AG04450 (cell line): ENCODE measurements at places on chromosomes 6 and 20.
A peak's percentile ranks its signal among the peaks of the same experiment; 100 is the strongest.

DNA sequence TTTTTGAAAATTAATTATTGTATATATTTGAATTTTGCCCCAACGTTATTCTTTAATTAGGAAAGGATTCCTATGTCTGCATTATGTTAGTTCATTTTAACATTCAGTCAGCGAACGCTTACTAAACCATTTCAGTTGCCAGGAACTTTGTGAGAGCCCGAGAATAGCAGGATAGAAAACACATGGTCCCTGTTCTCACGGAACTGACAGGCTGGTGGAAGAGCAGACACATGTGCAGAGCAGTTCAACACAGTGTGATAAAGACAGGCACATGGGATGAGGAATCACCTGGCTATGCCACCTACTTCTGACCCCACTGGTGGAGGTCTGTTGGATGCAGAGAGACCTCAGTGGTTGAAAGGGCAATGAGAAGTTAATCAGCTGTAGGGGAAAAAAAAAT lies 367.2 kb downstream of the EPM2A start:
- no peak for DNase-seq

DNA sequence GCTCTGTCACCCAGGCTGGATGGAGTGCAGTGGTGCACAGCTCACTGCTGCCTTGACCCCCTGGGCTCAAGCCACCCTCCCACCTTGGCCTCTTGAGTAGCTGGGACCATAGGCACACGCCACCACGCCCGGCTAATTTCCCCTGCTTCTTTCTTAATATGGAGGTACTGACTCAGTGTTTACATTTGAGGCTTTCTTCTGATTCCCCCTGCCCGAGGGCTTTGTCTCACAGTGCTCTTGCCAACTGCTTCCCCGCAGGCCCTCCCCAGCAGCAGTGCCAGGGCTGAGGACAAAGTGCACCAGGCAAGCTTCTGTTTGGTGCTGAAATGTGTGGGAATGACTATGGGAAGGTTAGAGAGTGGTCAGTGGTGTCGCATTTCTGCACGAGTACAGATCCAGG lies 34.8 kb downstream of the NR2E1 start:
- no peak for DNase-seq

GRCh38 chr6:158962371-158962770 lies 37.6 kb downstream of the RSPH3 start:
- no peak for DNase-seq

DNA sequence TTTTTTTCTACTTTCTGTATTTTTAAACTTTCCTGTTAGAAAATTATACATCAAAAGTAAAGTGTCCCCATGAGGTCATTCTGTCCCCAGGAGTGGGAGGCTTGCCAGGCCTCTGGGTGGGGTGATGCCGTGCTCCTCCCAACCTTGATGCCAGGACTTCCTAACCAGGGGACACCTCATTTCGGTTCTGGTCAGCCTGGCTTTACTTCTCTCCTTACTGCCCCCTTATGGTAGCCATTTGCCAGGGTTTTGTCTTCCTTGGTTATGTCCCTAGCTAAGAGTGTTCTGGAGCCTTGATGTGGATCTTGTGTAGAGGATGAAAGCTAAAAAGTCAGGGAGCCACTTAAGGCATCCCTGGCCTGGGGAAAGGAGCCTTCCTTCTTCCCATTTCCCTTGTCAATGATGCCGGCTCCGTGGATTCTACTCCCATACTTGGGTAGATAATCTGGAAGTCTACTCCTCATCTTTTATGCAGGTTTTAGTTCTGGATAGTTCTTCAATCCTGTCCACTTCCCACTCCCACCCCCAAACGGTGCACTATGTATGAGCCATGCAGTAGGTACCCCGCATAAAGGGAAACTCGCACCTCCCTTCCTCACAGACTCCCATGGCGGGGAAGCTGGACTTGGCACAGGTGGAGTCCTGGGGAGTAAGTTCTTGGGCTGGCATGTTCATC lies 164.1 kb upstream of the SALL4 start:
- no peak for DNase-seq

GRCh38 chr6:130825772-130826441 lies 1.3 kb upstream of the SMLR1 start:
- no peak for DNase-seq

- DNase-seq, result no peak
These were observed 37.4 kb downstream of the GNAS start for GRCh38 chr20:58889798-58890517.

DNA sequence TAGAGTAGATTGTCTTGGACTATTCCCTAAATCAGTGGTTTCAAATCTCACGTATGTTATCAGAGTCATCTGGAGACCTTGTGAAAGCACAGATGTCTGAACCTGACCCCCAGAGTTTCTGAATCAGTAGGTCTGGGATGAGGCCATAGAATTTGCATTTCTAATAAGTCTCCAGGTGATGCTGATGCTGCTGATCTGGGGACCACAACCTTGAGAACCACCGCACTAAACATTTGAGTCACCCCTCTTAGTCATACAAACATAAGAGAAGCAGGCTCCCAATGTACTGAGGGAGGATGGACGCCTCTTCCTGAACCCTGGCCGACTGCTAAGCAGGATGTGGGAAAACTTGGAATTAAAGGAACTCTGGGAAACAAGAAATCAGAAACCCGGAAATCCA lies 187.8 kb upstream of the PRDM1 start:
- DNase-seq, result peak; percentile 78

- no peak for DNase-seq
These were observed 35.6 kb upstream of the PRELID3B start for GRCh38 chr20:59078231-59078630.

GRCh38 chr6:108179741-108180140 lies 13.9 kb downstream of the NR2E1 start:
- no peak for DNase-seq

GRCh38 chr6:34235307-34236130 lies 1.2 kb upstream of the HMGA1 start:
- DNase-seq, result no peak

GRCh38 chr6:20932284-20932683 lies 398.0 kb downstream of the CDKAL1 start:
- no peak for DNase-seq

DNA sequence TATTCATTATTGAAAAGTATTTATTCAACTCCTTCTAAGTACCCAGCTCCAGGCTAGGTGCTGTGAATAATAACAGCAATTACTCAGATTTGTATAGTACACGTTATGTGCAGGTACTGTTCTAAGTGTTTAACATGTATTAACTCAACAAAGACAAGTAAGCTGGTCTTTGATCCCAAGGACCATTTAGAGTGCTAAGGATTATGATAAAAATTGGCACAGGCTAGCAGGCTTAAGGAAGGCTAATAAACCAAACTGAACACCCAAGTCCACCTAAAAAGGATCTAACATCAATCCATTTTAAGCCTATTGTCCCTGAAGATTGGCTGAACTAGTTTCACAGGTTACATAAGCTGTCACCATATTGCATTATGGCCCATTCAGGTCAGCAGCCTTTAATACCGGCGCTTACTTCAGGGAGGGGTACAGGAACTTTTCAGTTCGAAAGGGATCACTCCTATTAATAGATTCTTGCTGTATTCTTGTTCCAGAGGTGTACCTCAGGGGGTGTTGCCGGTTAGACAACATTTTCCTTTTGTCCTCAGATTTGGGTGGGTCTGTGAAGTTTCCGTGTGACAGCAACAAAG lies 99.0 kb upstream of the GMDS start:
- no peak for DNase-seq

DNA sequence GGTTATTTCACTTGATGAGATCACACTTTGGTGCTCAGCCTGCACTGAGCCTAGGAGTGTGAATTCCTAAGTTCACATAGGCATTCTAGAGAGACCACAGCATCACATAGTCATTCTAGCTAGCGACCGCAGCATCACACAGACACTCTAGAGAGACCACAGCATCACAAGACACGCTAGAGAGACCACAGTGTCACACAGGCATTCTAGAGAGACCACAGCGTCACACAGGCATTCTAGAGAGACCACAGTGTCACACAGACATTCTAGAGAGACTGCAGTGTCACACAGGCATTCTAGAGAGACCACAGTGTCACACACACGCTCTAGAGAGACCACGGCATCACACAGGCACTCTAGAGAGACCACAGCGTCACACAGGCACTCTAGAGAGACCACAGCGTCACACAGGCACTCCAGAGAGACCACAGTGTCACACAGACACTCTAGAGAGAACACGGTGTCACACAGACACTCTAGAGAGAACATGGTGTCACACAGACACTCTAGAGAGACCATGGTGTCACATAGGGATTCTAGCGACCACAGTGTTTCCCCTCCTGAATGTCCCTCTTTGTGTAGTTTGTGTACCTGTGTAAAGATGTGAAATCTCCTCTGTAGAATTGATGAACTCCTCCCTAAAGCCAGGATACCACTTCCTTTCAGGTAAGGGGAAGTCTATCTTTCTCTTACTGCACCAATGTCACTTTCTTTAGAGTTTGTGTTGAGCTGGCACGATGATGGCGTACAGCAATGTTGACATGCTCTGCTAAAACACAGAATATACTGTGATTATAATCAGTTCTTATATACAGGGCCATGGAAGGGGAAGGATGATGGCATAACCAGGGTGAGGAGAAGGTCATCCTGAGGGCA lies 169.4 kb downstream of the ZDHHC14 start:
- DNase-seq, result no peak

DNA sequence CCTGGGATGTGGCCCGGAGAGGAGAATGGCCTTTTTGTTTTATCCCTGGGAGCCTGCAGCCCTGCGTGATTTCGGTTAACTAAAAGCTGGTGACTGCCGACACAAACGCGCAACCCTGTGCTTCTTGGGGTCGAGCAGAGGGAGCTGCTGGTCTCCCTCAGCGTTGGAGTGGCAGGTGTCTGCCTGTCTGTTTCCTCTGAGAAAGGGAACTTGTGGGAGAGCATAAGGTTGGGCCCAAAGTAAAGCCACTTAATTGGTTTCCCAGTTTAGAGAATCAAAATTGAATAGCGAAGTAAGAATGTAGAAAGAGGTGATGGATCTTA lies 500 bp downstream of the LTV1 start:
- DNase-seq, result no peak

GRCh38 chr20:50726955-50727791 lies 4.2 kb upstream of the PARD6B start:
- no peak for DNase-seq

DNA sequence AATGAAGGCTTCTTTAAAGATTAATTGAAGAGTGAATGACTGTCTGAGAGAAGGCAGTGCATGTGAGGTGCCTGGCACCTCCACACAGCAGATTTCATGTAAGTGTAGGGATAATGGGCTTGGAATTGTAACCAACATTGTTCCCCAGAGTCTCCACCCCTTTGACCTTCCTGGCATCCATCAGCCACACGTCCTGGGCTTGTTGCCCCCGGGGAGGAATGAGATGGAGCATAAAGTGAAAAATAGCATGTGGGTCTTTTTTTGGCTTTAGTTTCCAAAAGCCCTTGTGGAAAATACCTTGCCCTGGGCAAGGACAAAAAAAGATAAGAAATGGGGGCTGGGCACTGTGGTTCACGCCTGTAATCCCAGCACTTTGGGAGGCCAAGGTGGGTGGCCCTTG lies 242.2 kb upstream of the ECI2 start:
- DNase-seq, result no peak

DNA sequence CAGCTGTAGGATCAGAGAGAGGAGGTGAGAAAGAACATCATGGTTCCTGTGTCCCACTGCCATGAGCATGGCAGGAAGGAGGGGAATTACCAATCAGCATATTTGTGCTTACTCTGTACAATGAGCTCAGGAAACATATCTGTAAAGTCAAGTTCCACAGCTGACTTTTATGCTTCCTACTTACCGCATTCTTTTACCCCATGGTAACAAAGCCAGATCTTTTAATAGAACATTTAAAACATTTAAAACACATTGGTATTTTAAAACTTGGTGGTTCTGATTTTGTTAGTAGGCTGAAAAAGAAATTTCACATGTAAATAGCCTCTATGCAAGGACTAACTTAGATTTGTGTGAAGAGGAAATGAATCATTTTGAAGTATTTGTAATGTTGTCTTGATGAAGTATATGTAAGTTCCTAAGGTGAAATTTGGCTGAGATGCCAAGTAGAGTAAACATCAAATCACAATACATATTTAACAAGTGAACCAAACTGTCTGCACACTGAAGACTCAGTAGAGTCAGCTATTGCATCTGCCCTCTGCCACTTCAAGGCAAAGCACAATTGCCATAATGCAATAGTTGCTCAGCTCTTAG lies 114.7 kb downstream of the GJA10 start:
- no peak for DNase-seq

- DNase-seq, result no peak
These were observed 10.0 kb upstream of the LATS1 start for GRCh38 chr6:149727793-149728498.

GRCh38 chr20:50453533-50454244 lies 56.5 kb upstream of the PTPN1 start:
- no peak for DNase-seq

GRCh38 chr20:32248043-32248442 lies 29.4 kb upstream of the KIF3B start:
- DNase-seq, result no peak

DNA sequence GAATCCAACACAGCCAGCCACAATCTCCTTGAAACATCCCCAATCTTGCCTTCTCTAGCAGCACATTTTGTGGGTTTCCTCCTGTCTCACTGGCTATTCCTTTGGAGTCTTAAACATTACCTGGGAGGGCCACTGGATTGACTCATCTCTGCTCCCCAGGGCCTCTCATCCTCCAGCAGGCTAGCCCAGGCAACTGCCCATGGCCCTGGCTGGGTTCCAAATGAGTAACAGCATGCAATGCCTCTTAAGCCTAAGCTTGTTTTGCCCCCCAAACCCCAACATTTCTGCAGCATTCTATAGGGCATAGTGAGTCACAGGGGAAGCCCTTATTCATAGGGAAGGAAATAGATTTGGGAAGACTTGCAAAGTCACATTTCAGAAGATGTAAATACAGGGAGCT lies 204.9 kb downstream of the FOXA2 start:
- no peak for DNase-seq

DNA sequence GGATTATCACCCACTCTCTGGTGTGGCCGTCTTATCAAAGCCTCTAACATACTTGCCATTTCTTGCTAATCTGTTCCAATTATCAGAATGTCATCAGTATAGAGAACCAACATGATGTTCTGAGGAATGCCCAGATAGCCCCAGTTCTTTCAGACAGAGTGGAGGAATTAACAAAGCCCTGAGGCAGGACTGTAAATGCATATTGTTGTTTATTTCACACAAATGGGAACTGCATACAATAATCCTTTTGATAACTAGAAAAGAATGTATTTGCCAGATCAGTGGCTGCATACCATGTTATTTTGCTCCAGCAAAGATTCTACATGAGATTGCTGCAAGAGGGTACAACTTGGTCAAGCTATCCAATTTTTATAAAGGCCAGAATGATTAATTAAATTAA lies 112.8 kb upstream of the HEY2 start:
- no peak for DNase-seq

- DNase-seq, result no peak
These were observed 404.0 kb downstream of the BTBD3 start for GRCh38 chr20:12321736-12322135.

DNA sequence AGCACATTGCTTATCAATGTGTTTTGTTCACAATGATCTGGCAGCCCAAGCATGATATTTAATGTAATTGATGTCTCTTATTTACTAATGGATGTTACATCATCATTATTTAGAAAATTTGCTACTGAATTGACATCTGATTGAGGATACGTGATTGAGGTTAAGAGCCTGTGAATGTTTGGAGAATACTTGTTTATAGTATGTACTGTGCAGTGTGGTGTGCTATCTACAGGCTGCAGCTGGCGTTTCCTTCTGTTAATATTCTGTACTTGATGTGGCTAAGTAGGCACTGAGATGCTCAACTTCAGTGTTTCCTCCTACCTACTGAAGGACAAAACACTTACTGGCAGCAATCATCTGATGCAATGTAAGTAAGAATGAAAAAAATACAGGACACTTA lies 709.6 kb upstream of the FLRT3 start:
- no peak for DNase-seq

GRCh38 chr6:136250686-136251008 lies 536 bp upstream of the MTFR2 start:
- DNase-seq, result no peak
